ENCODE measurements at places on chromosomes 7 and 10.

- H3K27me3 ChIP-seq: peaks cover 7% of the 10 kb centered on the region
- no peak overlapping the region for H3K27ac ChIP-seq
- H3K4me1 ChIP-seq: no peaks in the 10 kb centered on the region
- no peak overlapping the region for H3K4me3 ChIP-seq
Observed at GRCh38 chr10:48759113-48759901, 74.6 kb downstream of the WDFY4 start.

DNA sequence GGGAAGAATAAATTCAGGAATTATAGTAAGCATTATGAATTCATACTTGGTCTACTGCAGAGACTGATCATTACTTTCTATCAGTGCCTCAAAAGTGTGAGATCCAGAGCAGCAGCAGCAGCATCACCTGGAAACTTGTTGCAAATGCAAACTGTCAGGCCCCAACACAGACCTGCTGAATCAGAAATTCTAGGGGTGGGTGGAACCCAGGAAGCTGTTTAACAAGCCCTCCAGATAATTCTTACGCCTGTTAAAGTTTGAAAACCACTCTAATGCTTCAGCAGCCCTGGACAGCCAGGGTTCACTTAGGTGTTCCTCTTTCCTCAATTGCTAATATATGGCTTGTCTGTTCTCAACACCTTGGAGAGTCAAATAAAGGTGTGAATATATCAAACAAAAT lies 19.5 kb downstream of the CACUL1 start:
- H3K4me3 ChIP-seq: no peak overlapping the region
- no peak overlapping the region for H3K27ac ChIP-seq
- no peak for DNase-seq
- peaks cover 38% of the 10 kb centered on the region for H3K4me1 ChIP-seq
- H3K36me3 ChIP-seq: no peaks in the 10 kb centered on the region

DNA sequence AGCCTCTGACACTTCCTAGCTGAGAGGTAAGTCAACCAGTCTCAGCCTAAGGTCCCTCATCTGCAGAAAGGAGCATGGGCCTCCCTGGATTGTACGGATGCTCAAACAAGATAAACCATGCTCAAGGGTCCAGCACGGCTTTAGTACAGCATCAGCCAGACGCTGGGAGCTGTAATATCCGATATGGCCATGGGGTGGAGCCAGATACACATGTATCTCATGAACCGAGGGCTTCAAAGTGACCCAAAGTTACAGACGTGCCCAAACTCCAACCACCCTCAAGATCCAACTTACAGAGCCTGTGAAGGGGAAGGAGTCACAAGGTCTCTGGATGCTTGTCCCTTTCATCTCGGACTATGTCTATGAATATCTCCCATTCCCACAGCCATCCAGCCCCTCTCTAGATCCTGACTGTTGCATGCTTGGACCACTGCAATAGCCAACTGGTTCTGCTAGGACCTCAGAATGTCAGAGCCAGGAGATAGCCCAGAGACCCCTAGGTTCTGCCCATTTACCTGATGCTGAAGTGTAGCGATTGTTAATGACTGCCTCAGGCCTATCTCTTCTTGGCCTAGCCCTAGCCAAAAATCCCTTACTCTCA lies 142.4 kb downstream of the SH3PXD2A start:
- peaks cover 9% of the 10 kb centered on the region for H3K4me1 ChIP-seq
- H3K27me3 ChIP-seq: no peaks in the 10 kb centered on the region
- no peak overlapping the region for H3K4me3 ChIP-seq

DNA sequence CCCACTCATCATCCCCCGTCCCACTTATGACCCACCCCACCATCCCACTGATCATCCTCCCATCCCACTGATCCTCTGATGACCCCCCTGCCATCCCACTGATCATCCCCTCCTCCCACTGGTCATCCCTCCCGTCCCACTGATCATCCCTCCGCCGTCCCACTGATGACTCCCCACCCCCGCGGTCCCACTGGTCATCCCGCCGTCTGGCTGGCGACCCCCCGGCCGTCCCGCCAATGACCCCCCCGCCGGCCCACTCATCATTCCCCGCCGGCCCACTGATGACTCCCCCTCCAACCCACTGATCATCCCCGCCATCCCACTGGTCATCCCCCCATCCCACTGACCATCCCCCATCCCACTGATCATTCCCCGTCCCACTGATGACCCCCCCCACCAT lies 161.1 kb downstream of the GRM8 start:
- H3K4me3 ChIP-seq: no peak overlapping the region
- H3K36me3 ChIP-seq: no peaks in the 10 kb centered on the region
- DNase-seq: no peak
- H3K27ac ChIP-seq: no peak overlapping the region
- no peaks in the 10 kb centered on the region for H3K27me3 ChIP-seq

DNA sequence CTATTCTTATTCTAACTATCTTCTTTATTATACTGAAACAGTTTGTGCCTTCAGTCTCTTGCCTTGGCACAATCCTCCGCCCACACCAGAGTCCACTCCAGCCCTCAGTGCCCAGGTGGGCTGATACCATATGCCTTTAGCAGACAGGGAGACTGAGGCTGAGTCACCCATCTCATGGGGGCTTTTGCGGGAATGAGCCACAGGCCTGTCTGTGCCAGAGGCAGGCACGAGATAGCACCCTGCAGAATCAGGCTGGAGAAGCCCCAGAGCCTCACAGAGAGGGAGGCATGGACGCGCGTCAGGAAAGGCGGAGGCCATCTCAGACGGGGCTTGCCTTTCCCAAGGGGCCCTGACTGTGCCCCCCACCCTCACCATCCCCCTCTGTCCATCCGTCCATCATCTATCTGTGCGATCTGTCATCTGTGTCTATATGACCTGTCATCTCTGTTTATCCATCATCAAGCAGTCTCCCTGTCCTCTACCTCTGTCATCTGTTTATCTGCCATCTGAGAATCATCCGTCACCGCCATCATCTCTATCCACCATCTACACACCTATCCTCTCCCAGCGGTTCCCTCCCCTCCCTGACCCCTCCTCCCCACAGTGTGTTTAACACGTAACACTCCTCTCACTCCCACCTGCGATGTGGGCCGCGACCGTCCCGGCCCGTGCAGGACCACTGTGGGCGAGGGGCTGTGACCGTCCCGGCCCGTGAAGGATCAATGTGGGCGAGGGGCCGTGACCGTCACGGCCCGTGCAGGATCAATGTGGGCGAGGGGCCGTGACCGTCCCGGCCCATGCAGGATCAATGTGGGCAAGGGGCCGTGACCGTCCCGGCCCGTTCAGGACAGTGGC lies 7.3 kb upstream of the ADAP1 start:
- H3K27ac ChIP-seq: no peak overlapping the region
- H3K27me3 ChIP-seq: peaks cover 2% of the 10 kb centered on the region
- peaks cover 4% of the 10 kb centered on the region for H3K36me3 ChIP-seq
- peaks cover 2% of the 10 kb centered on the region for H3K4me1 ChIP-seq
- DNase-seq: no peak

DNA sequence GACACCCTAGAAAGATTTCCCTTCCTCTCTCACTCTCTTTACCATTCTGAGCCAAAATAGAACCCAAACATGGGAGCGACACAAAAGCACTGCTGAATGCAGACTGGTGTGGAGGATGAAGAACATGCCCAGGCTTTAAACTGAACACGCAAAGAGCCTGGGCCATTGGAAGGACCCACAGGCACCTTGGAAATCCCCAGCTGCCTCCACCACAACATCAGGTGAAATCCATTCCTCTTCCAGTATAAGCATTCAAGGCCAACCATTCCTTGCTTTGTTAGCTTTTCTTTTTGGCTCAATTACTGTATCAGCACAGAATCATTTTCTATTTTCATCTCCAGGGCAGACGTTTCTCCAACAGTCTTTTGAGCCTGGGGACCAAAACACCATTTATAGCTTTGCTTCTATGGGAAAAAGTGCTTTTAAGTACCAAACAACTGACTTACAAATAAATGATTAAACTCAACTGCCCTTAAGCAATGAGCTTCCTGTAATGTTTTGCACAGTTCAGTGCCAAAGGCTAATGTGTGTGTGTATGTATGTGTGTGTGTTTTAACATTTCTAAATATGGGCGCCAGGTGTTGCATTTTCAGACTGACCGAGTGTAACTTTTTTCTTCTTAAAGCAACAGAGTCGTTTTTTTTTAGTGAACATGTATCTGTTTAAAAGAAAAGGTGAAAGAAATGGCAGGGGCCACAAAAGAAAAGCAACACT lies 16.2 kb upstream of the BLNK start:
- peak overlapping the region; percentile 41 for H3K4me3 ChIP-seq
- no peaks in the 10 kb centered on the region for H3K36me3 ChIP-seq
- H3K27ac ChIP-seq: no peak overlapping the region

DNA sequence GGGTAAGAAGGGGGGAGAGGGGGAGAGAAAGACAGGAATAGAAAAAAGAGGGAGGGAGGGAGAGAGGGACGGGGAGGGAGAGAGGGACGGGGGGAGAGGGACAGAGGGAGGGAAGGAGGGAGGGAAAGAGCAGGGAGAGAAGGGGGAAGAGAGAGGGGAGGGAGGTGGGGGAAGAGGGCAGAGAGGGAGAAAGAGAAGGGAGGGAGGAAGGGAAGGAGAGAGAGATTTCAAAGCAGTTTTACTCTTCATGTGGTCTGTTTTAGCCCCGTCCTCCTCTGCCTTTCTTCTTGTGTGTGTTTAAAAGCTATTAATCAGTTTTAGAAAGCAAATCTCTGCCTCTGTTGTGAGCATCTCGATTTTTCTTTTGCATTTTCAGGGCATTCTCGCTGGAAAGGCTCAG lies 237.0 kb downstream of the WDR37 start:
- H3K4me1 ChIP-seq: no peaks in the 10 kb centered on the region
- no peak for DNase-seq
- H3K27ac ChIP-seq: no peak overlapping the region

All from activated T-helper 2 cell treated with anti-CD3 and anti-CD28 coated beads, Interferon-gamma antibody, Interleukin-2, Interleukin-4, amounts not matched to agents 10 μg/mL and 5 μg/mL and 100 μg/mL, durations not matched to agents 14 hours and 24 hours and 36 hours (primary cell).